Fibroblast of skin of left biceps (primary cell): ENCODE measurements at places on chromosomes 4 and X.

- DNase-seq = no peak
Observed at GRCh38 chr4:120132935-120133334, 66.3 kb upstream of the MAD2L1 start.

DNA sequence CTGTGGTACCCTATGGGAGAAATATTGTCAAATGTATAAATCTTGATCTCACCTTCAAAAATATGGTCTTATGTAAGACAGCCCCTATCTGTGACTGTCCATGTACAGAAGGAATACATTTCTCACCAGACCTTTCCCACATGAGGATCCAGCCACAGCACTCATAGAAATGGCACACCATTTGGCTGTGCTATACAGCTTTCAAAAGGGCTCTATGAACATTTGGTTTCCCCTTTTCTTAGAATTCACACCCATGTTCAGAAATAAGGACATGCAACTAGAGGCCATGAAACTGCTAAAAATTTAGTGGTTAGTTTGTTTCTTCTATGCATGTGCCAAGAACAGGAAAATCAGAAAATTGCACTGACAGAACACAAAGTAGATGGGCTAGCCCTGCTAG, 62.7 kb downstream of the ANTXR2 start:
- DNase-seq = no peak

- no peak for DNase-seq
Observed at GRCh38 chrX:22272613-22273012, at the start of gene CBLL2. Gene CBLL2 (plus strand): TSS chrX:22272913. CDS start chrX:22272992, 79 bp downstream.

- no peak for DNase-seq
Observed at GRCh38 chr4:146261041-146261440, 46.7 kb downstream of the REELD1 start.

DNA sequence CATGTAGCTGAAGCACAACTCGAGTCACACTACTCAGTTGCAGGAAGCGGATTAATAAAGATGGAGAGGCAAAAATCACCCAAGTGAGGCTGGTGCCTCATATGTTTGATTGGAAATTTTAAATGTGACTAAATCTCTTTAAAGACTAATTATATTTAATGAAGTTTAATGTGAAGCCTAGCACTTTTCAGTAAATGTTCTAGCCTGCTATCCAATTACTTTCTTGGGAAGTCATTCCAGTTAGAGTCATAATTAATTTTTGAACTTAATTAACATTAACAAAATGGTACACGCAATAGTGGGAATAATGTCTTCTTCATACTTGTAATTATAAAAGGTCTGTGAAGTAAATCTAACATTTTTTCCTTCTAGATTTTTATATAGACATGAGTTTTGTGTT, 20.6 kb downstream of the F11 start:
- DNase-seq = no peak

DNA sequence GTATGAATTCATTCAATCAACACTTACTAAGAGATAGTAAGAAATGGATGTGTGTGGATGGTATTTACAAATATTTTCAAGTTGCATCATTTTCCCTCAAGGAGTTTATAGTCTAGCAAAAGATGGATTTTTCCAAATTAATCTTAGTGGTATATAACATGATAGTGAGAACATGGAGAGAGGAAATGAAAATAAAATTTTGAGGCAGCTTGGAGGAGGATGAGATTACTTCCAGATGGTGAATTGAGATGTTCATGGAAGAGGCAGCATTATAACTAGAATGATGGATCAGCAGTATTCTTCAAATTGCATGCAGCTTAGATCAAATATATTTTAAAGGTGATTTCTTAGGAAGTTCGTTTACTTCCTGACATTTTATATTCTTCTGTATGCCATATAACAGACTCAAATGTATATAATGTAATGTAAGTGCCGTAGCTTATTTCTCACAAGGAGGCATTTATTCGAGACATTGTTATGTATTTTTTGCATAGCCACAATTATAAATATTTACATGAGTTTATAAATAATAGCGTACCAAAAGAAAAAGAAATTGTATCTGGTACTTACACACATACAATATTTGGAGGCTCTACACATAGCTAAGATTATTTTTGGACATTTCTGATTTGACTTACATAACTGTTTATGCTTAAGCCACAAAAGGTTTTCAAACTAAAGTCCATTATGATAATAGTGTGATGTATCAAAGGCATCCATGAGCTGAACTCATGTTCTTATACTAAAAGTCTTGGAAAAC, 439.4 kb downstream of the SPRY1 start:
- no peak for DNase-seq

GRCh38 chr4:27629532-27630225, 769.0 kb downstream of the STIM2 start:
- no peak for DNase-seq

- no peak for DNase-seq
Observed at GRCh38 chr4:25484243-25484721, 107.2 kb downstream of the ANAPC4 start.

GRCh38 chr4:2343476-2343875, 75.0 kb downstream of the ZFYVE28 start:
- DNase-seq = no peak

GRCh38 chrX:77505227-77505626, 58.0 kb downstream of the FGF16 start:
- DNase-seq = no peak

DNA sequence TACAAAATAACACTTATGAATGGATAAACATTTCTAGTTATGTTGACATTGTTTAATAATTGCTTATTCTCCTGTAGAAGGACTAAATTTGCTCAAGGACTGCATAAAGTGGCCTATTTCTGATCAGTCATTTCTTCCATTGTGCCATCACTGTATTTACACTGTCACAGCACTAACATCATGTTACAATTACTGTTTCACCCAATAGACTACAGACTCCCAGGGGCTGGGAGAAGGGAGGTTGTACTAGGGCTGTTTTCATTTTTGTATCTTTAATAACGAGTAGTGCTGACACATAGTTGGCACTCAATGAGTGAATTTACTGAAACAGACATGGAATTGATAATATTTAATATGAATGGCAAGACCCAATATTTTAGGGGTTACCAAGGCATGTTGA, 139.5 kb downstream of the SLC10A7 start:
- DNase-seq = no peak

- DNase-seq = no peak
Observed at GRCh38 chrX:49951524-49952193, 29.3 kb downstream of the CLCN5 start.

GRCh38 chr4:4714331-4714730, 145.1 kb upstream of the MSX1 start:
- no peak for DNase-seq

DNA sequence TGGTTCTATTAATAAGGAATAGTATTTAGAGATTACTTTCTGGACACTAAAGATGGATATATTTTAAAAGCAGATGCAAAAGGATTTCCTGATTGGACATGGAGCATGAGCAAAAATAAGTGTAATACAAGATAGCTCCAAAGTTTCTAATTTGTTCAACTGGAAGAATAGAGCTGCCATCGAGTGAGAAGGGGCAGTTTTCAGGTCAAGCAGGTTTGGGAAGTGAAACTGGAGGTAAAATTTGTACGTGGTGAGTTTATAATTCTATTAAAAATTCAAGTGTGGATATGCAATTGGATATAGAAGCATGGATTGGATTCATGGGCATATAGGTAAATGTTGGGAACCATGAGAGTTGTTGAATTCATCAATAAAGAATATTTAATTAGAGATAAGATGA, 31.8 kb downstream of the PRDM8 start:
- no peak for DNase-seq

GRCh38 chr4:772776-773175, 53.2 kb downstream of the CPLX1 start:
- DNase-seq = no peak

DNA sequence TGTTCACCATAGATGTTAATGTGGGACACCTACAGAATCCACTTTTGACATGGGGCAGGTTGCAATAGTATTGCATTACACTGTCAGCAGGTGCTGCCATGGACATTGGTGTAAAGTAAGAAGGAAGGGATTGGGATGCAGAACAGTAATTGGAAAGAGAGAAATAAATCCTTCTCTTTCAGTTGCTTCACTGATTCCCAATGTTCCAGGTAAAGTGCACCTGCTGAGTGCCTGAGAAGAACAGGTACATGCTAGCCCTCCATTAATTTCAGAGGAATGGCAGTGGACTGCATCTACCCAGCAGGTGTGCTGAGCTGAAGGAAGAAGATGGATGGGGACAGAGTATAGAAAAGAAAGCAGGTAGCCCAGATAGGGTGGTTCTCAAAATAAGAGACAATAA, 248.5 kb downstream of the TENM3 start:
- no peak for DNase-seq

GRCh38 chr4:5142726-5143125, 91.4 kb downstream of the STK32B start:
- DNase-seq = no peak

- no peak for DNase-seq
Observed at GRCh38 chrX:46209037-46209436, 336.2 kb downstream of the ZNF674 start.

DNA sequence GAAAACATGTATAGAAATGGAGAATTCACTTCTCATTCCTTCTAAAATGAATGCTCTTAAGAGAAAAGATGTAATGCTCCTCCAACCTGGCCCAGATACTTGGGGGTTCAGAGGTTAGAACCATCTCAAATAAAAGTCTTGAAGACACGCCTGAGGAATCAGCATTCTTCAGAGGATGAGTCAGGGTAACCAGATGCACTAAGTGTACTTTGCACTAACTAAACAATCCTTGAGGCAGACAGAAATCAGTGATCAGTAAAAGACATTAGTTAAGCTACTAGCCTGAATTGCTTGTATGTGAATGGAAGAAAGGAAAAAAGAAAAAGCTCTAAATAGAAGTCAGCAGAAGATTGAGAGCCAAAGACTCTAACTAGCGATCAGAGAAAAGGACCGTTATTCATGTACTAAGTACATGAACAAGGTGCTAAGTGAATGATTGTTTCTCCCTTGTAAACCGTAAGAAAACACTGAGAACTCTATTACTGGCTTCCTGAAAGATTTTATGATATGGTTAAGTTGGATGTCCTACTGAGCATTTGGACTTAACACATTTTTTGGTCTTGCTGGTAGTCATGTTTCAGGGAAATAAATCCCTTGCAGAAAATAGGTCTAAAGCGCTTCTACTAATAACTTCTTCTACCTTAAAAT, 738.3 kb downstream of the STPG2 start:
- no peak for DNase-seq

- DNase-seq = no peak
Observed at GRCh38 chrX:110477593-110478228, 119.1 kb downstream of the RTL9 start.

GRCh38 chrX:96619588-96619987, 65.1 kb upstream of the DIAPH2 start:
- peak; percentile 2 for DNase-seq

DNA sequence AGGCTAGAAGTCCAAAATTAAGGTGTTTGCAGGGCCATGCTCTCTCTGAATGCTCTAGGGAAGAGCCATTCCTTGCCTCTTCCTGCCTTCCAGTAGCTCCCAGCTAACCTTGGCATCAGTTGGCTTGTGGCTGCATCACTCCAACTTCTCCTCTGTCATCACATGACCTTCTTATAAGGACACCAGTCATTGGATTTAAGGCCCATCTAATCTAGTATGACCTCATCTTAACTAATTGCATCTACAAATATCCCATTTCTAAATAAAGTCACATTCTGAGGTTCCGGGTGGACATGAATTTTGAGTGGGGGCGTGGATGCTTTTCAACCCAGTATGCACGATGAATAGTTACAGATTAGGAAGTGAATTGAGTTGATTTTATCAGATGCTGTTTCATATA, 89.7 kb downstream of the DOCK11 start:
- DNase-seq = no peak
